ENCODE measurements at places on chromosomes 5 and 9.

GRCh38 chr5:56595566-56595965 is 219.8 kb upstream of the MAP3K1 start:
- no peak for DNase-seq

GRCh38 chr5:66807743-66808142 is 211.6 kb downstream of the MAST4 start:
- peak; percentile 10 for DNase-seq

DNA sequence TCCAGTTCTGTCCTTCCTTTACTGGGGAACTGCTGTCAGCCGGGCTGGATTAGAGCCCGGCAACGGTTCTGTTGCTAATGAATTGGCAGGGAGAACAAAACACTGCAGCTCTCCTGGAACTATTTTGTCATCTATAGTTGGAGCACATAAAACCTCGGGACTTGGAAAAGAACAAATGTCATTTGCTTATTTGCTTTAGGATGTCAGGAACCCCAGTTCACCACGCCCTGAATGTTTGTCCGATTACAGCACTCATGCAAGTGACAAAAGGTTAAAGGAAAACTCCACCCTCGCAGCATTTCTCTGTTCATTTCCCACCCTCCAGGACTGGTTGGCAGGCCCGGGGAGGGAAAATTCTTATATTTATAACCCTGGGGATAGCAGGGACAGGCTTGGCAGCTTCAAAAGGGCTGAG is 66.4 kb upstream of the PLPP1 start:
- DNase-seq: peak; percentile 50

DNA sequence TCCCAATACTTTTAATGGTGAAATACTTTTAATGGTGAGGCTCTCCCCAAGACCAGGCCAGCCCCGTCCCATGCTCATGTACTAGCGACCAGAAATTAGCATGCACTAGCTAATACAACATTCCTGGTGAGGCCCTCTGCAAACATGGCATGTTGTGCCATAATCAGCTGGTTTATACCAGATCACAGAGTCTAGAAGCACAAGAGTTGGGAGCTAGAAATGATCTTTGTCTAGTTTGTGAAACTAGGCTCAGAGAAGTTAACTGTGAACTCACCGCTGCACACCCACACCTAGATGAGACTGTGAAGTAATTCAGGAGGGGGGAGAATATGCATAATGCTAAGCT is 37.4 kb downstream of the MTMR12 start:
- no peak for DNase-seq

- DNase-seq: no peak
Observed at GRCh38 chr9:110575169-110575568, 4.4 kb downstream of the SVEP1 start.

DNA sequence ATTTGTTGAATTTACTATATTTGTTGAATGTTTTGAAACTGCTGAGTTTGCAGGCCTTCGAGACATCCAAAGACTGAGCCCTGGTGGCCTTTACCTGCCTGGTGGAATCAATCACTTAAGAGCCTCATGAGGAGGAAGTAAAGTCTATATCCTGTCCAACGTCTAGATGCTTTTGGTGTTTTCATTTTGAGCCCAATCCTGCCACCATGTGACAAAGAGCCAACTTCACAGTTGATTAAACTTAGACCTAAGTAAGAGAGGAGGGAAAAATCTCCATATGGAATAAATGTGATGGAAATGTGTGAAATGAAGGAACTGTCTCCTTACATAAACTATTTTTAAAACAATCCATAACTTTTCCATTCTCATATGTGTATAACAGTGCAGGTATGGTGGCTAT is 220.1 kb downstream of the PRR16 start:
- no peak for DNase-seq

DNA sequence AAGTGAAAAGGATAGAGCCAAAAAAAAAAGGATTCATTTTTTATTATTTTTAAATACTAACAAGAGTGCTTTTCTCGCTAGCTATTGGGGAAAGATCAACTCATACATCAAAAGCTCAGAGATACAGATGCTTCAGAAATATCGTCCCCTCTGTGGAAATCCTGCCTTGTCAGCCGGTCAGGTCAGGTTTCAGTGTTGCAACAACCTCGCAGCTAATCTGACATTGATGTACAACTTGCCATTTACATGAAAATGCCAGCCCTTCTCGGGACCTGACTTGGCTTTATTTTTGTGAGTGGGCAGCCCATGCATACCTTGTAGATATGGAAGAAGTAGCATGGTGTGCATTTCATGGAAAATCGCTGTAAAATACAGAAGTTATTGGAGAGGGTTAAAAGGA is 358.8 kb upstream of the ADAMTS16 start:
- no peak for DNase-seq

DNA sequence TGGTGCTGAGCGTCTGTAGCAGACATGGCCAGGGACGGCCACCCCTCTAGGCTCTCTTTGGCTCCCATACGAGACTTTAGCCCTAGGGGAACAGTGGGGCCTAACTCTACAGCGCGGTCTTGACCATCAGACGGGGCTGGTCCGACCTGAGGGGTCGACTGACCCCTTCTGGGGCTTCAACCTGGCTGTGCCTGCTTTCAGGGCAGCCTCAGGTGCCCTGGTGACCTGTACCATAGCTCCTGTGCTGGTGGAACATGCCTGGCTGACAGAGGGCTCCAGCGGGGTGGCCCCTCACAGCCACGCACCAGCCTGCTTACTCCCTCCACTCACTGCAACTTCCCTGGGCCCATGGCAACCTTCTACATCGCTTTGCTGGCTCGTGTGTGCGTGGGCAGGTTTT is 423.4 kb upstream of the SEMA6A start:
- DNase-seq: no peak

DNA sequence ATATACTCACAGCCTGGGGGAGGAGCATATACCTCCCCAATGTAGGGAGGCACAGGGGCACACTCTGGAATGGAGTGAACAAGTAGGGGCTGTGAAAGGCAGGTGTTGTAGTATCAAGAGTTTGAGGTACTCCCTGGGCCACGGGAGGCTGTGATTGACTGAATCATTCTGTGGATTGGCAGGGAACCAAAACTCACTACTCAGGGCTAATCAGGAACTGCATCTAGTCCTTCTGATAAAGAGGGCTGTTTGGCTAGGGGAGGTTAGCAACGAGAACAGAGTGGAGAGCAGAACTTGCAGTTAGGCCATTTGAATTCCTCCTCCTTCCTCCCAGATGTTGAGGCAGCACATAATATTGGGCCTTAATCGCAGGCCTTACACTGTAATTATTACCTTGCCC is 369.2 kb upstream of the MPDZ start:
- no peak for DNase-seq

- no peak for DNase-seq
Observed at GRCh38 chr5:72949481-72949880, 6.4 kb upstream of the FCHO2 start.

All from anterior cingulate cortex (tissue), 58 donors.